ENCODE measurements at places on chromosomes 16 and 17.

- DNase-seq = no peak
These were observed 6.0 kb downstream of the CIITA start for GRCh38 chr16:10883004-10883403.

GRCh38 chr16:51834133-51834532 lies 683.1 kb upstream of the SALL1 start:
- DNase-seq = no peak

- DNase-seq = peak; percentile 6
These were observed 77.5 kb upstream of the N4BP1 start for GRCh38 chr16:48687421-48688038.

DNA sequence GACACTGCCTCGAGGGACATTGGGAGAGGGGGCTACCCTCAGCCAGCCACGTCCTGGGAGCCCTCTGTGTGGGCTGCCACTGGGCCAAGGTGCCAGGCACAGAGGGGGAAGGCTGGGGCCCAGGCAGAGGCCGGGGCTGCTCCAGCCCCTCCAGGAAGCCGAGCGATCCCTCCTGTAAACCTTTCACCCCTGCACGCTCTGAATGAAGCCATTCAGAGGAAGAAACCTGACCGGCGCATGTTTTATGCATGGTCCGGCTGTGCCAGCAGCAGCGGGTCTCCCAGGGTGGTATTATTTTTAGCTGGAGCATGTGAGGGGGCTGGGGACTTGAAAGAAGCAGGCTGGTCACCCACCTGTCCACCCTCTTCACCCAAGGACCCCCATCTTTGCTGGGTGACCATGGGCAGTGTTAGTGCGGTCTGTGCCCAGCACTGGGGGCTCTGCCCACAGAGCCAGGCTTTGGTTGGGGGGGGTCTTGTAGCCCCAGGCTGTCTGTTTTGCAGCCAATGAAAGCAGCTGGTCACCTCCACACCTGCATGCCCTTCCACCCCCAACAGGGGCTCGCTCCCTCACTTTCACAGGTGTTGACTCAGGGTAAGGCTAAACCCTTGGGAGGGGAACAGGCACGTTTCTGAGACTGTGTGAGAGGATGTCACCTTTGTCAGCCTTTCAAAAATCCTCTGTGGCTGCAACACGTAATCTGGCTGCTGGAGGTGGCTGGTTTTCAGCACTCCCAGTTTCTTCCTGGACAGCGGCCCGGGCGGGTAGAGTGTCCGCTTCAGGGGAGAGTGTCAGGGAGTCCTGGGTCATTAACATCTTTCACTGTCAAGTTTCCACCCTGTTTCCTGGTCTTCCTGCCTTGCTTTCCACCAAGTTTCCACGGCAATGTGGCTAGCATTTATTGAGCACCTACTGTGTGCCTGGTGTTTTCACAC lies 77.1 kb upstream of the BRD7 start:
- DNase-seq = no peak

DNA sequence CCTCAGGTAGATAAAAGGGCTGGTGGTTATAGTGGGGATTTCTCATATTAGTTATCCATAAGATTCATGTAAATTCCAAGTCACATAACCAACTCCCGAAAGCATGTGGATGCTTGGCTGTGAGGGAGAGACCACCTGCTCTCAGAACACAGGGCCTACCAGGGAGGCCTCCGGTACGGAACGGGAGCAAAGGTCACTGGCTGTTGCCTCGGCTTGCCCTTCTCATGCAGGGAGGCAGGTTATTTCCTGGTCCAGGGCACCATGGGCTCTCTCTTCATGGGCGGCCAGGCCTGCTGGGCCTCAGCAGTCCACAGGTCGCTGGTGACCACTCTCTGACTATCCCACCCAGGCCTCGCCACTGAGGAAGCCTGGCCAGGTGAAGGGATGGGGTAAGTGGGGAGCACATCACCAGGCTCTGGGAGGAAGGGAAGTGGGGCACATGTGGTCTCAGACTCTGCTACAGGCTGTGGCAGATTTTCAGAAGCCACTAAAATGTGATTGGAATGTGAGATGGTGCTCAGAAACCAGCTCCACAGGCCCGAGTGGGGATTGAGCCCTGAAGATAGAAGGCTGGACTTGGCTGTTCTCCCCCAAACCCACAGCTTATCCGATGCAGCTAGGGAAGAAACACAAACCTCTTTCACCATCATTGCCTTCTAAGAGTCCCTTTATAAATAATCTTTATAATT lies 45.4 kb downstream of the HNF1B start:
- DNase-seq = no peak

DNA sequence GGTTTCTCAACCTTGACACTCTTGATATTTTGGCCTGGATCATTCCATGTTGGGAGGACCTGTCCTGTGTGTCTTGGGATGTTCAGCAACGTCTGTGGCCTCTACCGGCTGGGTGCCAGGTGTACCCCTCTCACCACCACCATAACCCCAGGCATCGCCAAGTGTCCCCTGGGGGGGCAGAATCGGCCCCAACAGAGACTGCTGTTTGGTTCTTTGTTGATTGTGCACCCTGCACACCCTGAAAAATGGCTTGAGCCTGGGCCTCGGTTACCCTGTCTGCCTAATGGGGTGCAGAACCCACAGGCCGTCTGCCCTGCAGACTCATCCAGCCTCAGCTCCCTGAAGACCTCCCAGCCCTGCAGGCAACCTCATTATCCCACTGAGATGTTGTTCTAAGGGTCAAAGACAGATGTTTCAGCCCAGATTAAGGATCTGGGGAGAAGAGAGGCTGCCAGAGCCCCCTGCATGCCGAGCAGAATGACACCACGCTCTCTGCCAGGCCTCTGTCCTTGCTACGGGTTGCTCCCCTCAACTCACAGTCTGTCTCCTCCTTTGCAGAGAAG lies 9.2 kb downstream of the CACNG1 start:
- DNase-seq = no peak

- no peak for DNase-seq
These were observed 39.3 kb upstream of the TOB1 start for GRCh38 chr17:50905460-50905803.

- no peak for DNase-seq
These were observed 56.7 kb upstream of the TOB1 start for GRCh38 chr17:50922721-50923405.

- DNase-seq = no peak
These were observed 32.0 kb upstream of the B4GALNT2 start for GRCh38 chr17:49100601-49101000.

GRCh38 chr16:88943741-88944140 lies 33.3 kb downstream of the CBFA2T3 start:
- DNase-seq = no peak

- no peak for DNase-seq
These were observed 5.4 kb downstream of the GAA start for GRCh38 chr17:80106751-80107150.

- DNase-seq = no peak
These were observed 7.6 kb downstream of the SLC25A10 start for GRCh38 chr17:81719410-81720266.

DNA sequence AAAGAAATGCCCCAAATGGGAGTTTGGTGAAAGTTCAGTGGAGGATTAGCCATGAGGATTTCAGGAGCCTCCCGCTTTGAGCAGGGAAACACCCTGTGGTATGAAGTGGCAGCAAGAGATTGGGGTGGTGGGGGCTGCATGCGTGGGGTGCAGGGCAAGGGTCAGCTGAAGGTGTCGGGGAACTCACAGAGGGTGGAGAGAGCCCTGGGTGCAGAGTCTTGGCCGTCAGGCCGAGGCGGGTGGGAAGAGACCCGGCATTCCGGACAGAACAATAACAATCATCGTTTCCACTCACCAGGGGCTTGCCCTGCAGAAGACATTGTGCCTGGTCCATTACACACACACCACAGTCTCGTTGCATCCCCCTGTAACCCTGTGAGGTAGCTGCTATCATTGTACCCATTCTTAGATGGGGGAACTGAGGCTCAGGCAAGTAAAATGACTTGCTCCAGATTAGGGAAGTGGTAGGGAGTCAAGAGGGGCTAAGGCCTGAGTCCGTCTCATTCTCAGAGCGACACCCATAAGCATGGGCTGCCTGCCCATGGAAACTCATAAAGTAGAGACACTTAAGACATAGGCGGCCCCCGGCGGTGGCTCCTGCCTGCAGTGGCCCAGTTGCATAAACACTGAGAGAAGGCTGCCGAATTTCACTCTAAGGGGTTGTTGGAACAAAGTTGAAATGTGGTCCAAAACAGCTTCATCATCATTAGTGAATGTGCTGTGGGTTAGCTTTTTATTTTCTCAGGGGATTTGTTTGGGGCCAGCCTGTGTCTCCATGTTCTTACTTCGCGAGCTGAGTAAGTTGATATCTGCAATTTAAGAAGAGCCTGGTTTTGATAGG lies 93.3 kb downstream of the CMIP start:
- no peak for DNase-seq

- DNase-seq = no peak
These were observed 19.5 kb downstream of the LYRM1 start for GRCh38 chr16:20920091-20920490.

- no peak for DNase-seq
These were observed 188.0 kb downstream of the HAPSTR1 start for GRCh38 chr16:9279291-9280068.

GRCh38 chr17:65103896-65104295 lies 33.3 kb upstream of the RGS9 start:
- DNase-seq = no peak

GRCh38 chr16:11655655-11656054 lies 12.6 kb upstream of the SNN start:
- DNase-seq = no peak

DNA sequence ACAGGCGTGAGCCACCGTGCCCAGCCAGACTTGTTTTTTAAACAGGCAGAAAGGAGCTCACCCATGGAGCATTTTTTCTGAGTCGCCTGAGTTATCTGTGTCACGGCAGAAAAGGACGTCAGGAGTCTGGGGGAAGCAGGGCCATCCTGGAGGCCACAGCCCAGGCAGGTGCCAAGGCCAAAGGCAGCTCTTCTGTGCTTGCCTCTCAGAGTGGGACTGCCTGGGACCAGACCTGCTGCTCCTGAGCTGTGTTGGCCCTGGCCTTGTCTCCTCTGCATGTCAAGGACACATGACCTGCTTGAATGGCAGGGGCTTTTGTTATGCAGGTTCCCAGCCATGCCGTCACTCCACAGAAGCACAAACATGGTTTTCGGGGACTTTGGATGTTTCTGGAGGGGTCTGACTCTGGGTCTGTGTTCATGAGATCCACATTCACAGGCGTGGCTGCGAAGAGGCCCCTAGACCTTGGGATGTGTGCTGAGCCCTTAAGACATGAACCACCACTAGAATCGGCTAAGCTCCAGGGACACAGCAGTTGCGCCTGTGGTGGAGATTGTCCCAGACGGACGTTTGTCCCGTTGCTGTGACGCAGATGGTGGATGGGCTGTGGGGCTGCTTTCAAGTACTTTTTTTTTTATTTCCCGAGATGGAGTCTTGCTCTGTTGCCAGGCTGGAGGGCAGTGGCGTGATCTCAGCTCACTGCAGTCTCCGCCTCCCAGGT lies 33.8 kb downstream of the FOXK2 start:
- DNase-seq = no peak

DNA sequence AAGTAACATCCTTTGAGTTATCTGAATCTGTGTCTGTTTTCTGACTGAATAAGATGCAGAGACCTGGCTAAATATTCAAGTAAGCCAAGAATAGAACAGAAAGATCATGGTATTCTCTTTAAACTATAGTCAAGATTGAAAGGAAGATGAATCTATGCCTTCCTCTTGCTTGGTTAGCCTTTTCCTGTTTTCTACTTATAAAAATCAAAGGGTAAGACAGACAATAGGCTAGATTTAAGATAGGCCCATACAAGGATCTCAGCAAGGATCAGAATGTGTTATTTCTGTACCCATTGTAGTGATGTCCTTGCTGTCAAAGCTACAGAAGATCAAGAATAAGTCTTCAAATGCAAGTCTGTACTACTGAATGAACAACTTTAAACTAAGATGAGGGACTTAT lies 7.0 kb upstream of the CDR2 start:
- no peak for DNase-seq

Measured in stimulated activated CD4-positive, alpha-beta T cell treated with anti-CD3 and anti-CD28 coated beads, Interleukin-12 subunit alpha, Interleukin-12 subunit beta, amount 100 ng/mL, for 24 hours (primary cell).